ENCODE measurements at places on chromosomes 7 and 10.

- H3K27me3 ChIP-seq: no peaks in the 10 kb centered on the region
- no peak overlapping the region for H3K27ac ChIP-seq
- no peaks in the 10 kb centered on the region for H3K4me1 ChIP-seq
- no peak for DNase-seq
- H3K4me3 ChIP-seq: no peak overlapping the region
Measured at GRCh38 chr7:4154882-4155535, 527.1 kb upstream of the FOXK1 start.

GRCh38 chr7:93629291-93629801 lies 54.8 kb upstream of the CALCR start:
- H3K36me3 ChIP-seq: peaks cover 13% of the 10 kb centered on the region
- no peak overlapping the region for H3K4me3 ChIP-seq
- no peak for DNase-seq
- H3K27me3 ChIP-seq: no peaks in the 10 kb centered on the region

GRCh38 chr10:106540645-106541044 lies 623.9 kb downstream of the SORCS1 start:
- peaks cover 91% of the 10 kb centered on the region for H3K27me3 ChIP-seq
- H3K4me1 ChIP-seq: peaks cover 13% of the 10 kb centered on the region
- no peaks in the 10 kb centered on the region for H3K36me3 ChIP-seq
- H3K27ac ChIP-seq: no peak overlapping the region
- no peak overlapping the region for H3K4me3 ChIP-seq

- H3K27me3 ChIP-seq: no peaks in the 10 kb centered on the region
- H3K4me3 ChIP-seq: no peak overlapping the region
- H3K27ac ChIP-seq: no peak overlapping the region
- DNase-seq: no peak
Measured at GRCh38 chr10:77686650-77687417, 49.2 kb upstream of the KCNMA1 start.
